Activated effector memory CD4-positive, alpha-beta T cell treated with anti-CD3 and anti-CD28 coated beads, Interleukin-2, amount 50 U/mL, for 16 hours (primary cell): ENCODE measurements at places on chromosomes 2 and 18.

DNA sequence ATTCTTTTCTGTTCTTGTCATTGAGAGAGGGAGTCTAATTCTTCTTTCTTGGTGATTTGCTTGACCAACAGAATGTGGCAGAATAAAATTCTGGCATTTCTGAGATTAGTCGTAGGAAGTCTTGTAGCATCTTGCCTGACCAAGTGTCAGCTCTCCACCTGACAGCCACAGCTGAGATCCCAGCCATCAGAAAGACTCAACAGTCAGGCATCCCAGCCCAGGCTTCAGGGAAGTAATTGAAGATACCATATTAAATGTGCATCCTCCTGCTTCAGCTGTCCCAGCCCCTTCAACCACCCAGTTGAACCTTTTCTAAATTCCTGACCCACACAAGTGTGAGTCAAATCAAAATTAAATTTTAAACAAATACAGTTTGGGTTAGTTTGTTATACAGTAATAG is 208.3 kb downstream of the PIK3C3 start:
- no peak for DNase-seq

DNA sequence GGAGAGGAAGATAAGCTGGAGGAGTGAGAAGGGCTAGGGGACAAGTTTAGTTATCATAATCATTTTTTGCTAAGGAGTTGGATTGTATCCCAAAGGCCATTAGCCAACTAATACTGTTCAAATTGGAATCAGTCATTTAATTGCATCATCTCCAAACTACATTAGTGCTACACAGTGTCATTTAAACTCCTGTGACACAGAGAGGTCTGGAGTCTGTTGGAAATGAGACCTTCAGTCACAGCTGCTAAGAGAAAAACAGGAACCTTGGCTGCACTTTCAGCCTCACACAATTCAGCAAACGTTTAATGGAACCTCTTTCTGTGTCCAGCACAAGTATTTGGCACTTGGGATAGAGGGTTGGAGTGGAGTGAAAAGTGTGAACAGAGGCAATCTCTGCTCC is 175.5 kb upstream of the MGAT5 start:
- DNase-seq: no peak

DNA sequence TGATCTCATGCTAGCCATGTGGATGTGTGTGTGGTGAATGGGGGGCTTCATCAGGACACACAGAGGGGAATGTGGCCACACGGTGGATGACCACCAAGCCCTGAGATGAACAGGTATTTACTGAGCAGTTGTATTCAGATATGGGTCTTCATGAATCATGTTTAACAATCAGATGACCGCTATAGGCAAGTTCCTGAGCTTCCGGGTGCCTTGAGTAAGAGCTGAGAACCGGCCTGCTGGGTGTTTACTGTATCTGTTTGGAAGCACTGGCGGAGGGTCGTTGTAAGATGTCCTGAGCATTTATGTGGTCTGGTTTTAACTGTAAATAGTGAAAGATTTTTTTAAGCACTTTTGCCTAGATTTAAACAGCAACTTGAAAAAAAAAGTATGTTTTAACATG is 43.9 kb downstream of the BOLA3 start:
- DNase-seq: no peak

GRCh38 chr2:221465776-221466175 is 106.3 kb downstream of the EPHA4 start:
- DNase-seq: peak; percentile 63

DNA sequence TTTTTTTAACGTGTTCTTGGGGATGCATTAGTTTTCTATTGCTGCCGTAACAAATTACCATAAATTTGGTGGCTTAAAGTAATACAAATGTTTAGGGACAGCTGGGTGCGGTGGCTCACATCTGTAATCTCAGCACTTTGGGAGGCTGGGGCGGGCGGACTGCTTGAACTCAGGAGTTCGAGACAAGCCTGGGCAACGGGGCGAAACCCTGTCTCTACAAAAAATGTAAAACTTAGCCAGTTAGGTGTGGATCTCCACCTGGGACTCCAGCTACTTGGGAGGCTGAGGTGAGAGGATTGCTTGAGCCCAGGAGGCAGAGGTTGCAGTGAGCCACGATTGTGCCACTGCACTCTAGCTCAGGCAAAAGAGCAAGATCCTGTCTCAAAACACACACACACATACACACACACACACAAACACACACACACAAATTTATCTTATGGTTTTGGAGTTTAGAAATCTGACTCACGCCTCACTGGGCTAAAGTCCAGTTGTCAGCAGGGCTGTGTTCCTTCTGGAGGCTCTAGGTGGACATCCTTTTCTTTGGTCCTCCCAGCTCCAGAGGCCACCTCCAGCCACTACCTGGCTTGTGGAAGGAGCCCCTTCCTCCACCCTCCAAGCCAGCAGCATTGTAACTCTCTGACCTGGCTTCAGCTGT is 76.1 kb downstream of the SEPTIN10 start:
- DNase-seq: no peak

GRCh38 chr2:183948861-183949260 is 649.5 kb upstream of the ZNF804A start:
- no peak for DNase-seq

GRCh38 chr2:28335666-28336065 is 57.0 kb upstream of the FOSL2 start:
- no peak for DNase-seq

DNA sequence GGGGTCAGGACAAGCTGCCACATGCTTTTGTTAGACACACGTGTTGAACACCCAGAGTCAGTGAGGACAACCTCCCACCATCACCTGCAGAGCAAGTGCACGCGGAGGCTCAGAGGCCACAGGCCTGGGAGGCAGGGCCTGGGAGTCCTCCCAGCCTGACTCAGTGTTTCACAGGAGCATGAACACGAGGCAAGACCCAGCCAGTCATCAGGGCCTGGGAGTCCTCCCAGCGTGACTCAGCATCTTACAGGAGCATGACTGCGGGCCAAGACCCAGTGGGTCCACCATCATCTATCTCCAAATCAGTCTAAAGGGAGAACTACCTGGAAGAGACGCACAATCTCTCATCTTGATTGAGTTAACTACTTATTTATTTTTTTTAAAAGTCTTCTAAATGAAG is 112.6 kb upstream of the PXDN start:
- no peak for DNase-seq

DNA sequence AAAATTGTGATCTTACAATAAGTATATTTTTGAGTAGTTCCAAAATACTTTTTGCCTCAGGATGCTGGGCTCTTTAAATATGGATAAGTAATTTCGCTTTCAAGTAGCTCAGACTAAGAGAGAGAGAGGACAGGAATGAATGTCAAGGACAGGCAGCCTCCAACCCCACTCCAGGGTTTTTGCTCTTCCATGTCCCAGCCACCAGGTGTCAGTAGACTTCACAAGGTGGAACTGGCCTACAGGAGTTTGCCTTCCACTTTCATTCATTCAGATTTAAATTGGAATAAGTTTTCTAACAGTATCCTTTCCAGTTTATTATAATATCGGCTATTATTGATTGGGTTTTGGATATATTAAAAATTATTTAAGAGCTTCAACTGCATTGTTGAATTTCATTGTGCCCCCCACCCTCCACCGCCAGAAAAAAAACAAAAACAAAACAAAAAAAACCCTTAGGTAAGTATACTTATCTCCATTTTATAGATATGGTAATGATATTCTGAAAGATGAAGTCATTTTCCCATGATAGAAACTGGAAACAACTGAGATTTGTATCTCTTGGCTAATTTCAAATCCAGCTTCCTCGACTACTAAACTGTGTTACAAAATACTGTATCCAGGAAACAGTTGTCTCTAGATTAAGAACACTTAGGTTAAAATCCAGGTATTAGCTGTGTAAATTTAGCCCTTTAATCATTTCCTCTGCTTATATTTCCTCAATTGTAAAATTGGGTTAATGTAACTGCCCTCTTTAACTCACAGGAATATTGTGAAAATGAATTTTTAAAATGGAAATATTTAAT is 793.1 kb downstream of the ERBB4 start:
- no peak for DNase-seq

GRCh38 chr18:31125878-31126277 is 23.7 kb upstream of the DSC2 start:
- DNase-seq: no peak

DNA sequence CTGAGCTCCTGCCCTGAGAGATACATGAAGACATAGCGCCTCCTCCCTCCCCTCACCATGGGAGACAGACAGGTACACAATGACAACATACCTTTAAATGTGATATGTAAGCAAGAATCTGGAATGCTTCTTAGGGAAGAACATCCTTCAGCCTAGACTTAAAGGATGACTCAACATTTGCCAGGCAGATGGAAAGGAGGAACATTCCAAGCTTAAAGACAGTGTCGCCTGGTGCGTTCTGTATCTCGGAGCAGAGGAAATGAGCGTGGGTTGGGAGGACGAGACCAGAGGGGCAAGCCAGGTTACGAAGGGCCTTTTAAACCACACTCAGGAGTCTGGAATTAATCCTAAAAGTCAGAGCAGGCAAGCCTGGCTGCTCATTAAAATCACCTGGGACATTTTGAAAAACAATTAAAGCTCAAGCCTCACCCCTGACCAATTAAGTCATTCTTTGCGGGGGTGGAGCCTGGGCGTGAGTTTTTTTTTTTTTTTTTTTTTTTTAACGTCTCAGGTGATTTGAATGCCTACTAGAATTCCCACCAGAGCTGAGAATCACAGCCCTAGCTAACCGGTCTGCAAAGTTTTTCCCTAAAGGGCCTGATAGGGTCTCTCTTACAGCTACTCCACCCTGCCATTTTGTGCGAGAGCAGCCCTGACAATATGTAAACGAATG is 131.2 kb upstream of the SEC11C start:
- DNase-seq: no peak

- DNase-seq: no peak
These were observed 42.3 kb downstream of the XRCC5 start for GRCh38 chr2:216151313-216152025.

DNA sequence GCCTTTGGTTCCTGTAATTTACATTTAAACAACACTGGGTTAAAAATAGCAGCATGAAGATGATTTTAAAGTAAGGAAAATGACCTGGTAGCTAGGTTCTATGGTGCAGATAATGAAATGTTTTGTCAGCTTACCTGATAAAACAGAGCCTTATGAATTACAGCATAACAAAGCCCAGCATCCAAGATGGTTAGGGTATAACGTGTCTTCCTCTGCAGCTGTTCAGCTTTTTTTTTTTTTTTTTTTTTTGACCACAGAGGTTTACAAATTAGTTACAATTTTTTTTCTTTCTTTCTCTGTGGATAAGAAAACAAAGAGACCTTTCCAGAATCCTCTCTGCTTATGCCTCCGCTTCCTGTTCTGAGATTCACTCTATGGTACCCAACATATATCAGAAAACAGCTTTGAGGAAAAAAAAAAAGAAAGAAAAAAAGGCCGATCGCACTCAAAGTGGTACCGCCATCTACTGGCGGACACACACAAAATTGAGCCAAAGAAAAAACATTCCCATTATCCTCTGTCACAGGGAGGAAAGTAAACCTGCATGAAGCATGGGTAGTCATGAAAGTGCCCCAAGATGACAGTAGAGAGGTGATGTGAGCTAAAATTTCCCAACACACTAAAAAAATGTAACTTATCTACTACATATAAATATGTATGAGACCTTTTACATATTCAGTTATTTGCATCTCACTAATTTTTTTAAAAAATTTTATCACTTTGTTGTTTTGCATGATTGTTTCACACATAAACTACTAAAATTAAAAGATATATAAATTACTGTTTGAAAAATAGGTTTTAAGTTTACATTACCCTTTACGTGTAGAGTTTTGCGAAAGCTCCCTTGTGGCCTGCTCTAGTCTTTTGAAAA is at the start of gene SCN3A:
Gene SCN3A, minus strand, starts transcription at position 362 of the 871 bp plus-strand sequence. CDS start 27,656 bp downstream, outside the sequence.
- DNase-seq: no peak

- no peak for DNase-seq
These were observed 41.0 kb downstream of the LBH start for GRCh38 chr2:30272286-30272685.

DNA sequence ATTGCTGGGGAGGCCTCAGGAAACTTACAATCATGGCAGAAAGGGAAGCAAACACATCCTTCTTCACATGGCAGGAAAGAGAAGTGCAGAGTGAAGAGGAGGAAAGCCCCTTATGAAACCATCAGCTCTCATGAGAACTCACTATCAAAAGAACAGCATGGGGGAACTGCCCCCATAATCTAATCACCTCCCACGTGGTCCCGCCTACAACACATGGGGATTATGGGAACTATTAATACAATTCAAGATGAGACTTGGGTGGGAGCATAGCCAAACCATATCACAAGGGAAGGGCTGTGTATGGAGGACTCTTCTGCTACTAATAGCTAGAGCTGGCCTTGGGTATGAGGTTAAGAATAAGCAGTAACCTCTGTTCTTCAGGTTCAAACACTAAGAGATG is 8.8 kb upstream of the SETBP1 start:
- DNase-seq: no peak

DNA sequence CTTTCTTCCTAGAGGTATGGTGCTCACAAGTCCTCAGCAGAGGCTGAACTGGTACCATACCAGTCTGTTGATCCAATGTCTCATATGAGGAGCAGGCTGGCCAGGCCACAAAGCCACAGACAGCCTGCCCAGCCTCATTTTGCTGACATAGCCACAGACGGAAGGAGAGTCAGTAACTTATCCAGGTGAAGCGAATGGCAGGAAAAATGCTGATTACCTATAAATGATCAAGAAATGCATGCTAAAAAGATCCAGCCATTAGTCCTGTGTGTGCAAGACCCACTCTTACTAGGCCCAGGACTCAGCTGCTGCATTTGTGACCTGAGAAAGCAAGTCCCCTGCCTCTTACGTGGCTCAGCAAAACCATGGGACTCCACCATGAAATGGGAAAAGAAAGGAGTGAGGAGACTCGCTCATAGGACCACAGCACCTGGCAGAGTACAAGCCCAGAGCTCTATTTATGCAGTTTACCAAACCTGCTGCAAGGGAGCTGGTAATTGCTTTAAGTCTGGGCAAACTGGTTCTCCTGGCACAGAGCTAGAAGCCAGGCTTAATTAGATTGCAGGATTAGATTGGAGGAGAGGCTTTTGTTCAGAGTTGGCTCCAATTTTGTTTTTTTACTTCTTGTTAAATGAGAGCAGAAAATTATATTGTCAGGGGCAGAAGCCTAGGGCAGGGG is 19.0 kb downstream of the RHOB start:
- no peak for DNase-seq

DNA sequence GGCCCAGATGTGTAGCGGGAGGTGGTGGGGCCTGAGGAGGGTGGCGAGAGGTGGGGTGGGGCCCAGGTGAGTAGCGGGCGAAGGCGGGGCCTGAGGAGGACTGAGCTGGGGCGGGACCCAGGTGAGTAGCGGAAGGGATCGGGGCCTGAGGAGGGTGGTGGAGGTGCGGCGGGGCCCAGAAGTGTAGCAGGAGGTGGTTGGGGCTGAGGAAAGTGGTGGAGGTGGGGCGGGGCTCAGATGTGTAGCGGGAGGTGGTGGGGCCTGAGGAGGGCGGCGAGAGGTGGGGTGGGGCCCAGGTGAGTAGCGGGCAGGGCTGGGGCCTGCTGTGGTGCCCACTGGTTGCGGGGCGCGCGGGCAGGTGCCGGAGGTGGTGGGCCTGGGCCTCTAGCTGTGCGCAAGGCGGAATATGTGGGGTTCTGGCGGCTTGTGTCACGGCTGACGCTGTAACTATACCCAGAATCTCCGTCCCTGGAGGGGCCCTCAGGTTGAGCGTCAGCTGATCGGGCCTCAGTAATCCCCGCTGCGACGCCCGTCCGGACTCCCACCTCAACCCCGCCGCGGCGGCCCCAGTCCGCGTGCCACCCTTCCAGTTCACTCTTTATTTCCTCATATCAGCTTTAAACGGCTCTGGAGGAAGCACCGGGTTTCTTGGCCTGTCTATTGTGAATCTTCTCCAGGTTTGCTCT is 866 bp upstream of the SF3B6 start:
- DNase-seq: no peak

GRCh38 chr18:33210575-33211189 is 229.8 kb downstream of the CCDC178 start:
- DNase-seq: no peak
